Stimulated activated CD4-positive, alpha-beta T cell treated with anti-CD3 and anti-CD28 coated beads, TNF-alpha, amount 100 ng/mL, for 24 hours (primary cell): ENCODE measurements at places on chromosomes 5 and 9.

DNA sequence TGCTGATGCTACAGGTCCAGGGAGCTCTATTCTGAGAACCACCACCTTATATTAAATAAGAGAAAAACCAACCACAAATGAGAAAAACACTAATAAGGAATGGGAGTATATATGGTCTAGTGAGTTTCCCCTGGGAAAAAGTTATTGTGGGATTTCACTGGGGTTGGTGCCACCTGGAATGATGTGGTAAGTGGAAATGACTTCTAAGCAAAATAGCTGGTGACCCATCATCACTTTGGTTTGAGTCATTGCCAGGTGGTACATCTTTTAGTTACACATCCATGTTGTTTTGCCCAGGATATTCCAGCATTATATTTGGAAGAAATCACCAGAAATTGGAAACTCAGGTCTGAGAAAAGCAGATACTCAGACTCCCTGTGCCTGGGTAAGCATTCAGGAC, 437.3 kb downstream of the DTWD2 start:
- no peak for DNase-seq

DNA sequence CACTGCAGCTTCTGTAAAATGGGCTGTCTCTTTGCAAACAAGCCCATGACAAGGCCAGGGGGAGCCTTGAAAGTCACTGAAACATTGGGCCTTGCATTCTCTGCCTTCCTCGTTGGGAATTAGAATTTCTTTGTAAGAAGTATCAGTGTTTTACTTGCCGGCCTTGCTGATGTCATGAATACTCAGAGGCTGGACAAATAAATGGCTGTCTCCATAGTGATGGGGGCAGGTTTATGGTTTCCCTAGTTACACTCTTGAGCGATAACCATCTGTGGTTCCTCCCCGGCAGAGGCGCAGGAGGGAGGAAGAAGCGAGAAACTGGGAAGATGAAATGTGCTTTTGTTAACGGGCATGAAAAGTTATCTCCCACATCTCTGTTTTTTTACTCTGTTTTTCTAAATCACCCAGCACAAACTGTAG, 272.7 kb upstream of the PANK3 start:
- DNase-seq: no peak

DNA sequence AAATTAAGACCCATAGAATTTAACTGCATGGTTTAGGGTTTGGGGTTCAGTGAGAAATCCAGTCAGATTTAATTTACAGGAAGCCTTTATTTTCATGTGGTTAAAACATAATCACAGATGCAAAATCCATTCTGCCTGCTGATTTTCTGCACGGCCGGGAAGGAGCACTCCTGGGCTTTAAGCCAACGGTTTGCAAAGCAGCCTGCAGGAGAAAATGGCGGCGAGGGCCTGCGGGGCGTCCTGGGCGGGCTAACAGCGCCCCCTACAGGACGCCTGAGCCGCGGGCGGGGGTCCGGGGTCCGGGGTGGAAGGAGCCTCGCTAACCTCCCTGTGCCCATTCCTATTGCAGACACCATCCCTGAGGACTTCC, 47.6 kb downstream of the THBS4 start:
- peak; percentile 66 for DNase-seq

- DNase-seq: no peak
These were observed 33.2 kb upstream of the CSF1R start for GRCh38 chr5:150119421-150120061.

GRCh38 chr5:111427762-111428161, 84.6 kb downstream of the STARD4 start:
- DNase-seq: no peak

- no peak for DNase-seq
These were observed 269.4 kb downstream of the ZNF608 start for GRCh38 chr5:124477062-124477461.

GRCh38 chr9:116147821-116148220, 5.8 kb upstream of the PAPPA start:
- no peak for DNase-seq

GRCh38 chr5:103624675-103625074, 62.1 kb upstream of the NUDT12 start:
- no peak for DNase-seq

GRCh38 chr5:6907320-6907918, 194.2 kb downstream of the TENT4A start:
- no peak for DNase-seq

- DNase-seq: no peak
These were observed 20.2 kb upstream of the CEP78 start for GRCh38 chr9:78215706-78216105.

GRCh38 chr9:92133949-92134604, 18.9 kb upstream of the SPTLC1 start:
- DNase-seq: peak; percentile 77

DNA sequence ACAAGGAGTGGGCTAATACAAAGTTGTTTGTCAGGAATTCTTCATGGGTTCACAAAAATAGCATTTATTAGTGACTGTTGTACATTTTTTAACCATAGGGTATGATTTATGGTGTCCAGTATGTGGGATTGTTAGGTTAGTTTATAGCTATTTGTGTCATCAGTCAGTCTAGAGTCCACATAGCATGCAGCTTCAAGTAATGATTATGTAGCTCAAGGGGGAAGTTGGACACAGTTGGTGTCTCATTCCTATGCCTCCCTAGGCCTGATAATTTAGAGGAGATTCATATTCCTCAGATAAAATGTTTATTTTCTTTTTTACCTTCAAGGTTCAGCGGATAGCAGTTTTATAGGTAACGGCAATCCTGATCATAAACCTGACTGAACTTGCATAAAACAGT, 153.8 kb downstream of the OXCT1 start:
- DNase-seq: no peak

- DNase-seq: no peak
These were observed 36.2 kb downstream of the OTULIN start for GRCh38 chr5:14700478-14701436.

DNA sequence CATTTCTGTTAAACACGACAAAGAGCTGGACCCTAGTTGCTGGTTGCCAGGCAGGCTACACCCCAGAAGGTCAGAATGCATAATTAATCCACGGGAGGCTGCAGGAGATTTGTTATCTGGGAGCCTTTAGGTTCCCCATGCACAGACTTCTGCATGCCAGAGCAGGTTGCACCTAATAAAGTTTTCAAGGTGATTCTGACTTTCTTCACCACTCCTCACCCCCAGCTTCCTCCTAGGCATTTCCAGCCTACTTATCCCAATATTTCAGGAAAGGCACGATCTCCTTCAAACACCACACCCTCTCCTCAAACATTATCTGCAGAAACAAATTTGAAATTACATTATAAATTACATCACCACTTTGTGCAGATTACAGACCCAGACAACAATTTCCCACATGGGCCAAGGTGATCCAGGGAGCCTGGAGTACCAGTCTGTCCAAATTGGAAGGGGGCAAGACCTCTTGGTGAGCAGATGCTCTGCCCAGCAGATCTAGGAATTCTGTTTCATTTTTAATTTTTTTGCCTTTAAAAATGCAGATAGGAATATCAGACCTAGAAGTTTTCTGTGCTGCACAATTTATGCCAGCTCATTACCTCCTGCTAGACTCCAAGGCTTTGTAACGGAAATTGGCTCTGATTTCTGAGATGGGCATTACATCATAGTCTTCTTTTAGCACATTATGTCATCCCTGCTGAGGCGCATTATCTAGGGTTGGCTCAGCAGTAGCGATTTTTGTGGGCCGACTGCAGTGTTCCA, 363.4 kb upstream of the SLC30A5 start:
- DNase-seq: no peak

GRCh38 chr5:34524123-34524522, 132.0 kb upstream of the RAI14 start:
- DNase-seq: no peak

DNA sequence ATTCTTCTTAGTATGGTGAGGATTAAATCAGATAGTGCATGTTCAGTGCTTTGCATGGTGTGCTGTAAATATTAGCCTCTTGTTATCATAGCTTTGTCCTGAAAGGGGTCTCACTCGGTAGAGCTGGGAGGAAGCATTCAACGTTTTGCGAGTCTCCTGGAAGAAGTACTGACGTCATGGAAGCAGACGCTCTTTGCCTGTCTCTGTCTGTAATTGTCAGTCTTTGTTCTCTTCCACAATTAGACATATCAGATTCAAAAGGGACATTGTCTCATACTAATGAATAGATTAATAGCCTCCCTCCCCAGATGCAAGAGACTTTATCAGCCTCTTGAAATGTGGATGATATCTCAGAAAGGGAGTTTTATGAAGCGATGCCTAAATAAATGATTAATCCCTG, 91.8 kb upstream of the CXCL14 start:
- DNase-seq: no peak

GRCh38 chr5:137333928-137334327, 165.2 kb downstream of the SPOCK1 start:
- DNase-seq: no peak

- no peak for DNase-seq
These were observed 400.9 kb upstream of the SGCD start for GRCh38 chr5:155926031-155926430.

GRCh38 chr5:1069720-1070088, 42.2 kb downstream of the SLC12A7 start:
- DNase-seq: no peak

GRCh38 chr9:31236344-31236743, 1148.1 kb upstream of the ACO1 start:
- DNase-seq: no peak

GRCh38 chr5:131379723-131380122, 115.9 kb downstream of the CDC42SE2 start:
- peak; percentile 56 for DNase-seq

DNA sequence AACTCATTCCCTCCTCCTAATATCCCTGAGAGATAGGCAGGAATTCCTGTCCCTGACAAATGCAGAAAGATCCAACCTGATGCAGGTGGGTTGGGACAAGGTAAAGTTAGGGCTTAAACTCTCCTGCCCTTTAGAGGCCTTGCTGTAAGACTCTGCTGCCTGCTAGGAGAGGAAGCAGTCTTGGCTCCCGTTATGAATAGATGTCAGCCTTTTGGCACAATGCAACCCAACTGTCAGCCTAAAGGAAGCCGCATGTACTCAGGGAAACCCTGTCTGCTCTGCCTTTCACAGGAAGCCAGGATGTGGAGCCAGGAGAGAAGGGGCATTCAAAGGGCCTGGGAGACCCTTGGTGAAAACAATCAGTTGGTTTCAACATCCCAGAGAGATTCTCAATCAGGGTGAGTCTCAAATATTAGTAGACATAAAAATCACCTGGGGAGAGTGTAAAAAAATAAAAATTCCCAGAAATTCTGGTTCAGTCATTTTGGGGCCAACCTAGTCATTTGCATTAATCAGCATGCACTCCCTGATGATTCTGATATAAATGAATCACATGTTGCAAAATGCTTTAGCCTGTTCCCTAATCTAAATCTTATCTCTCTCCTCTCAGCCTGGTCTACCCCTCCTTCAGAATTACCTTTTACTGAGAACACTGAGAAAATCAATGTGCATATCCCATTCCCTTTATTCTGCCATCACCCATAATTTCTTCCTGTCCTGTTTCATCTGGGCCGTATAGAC, 136.2 kb upstream of the TRIM32 start:
- DNase-seq: no peak

GRCh38 chr5:14760548-14761002, 96.1 kb downstream of the OTULIN start:
- no peak for DNase-seq

DNA sequence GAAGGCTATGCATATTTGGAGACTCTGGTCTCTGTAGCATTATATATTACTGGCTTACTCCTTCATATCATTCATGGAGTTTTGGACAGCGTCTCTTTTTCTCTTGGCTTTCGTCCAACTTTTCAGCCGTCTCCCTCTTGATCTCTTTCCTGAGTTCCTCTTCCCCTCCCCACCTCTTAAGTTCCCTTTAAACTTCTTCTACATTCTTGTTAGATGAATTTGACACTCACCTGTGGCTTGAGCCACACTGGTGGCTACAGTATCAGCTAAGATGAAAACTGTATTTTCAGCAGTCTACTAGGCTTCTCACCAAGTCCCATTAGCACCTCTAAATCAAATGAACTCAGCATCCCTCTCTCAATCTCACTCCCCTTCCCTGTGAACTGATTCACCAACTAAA, 128.1 kb downstream of the STARD4 start:
- DNase-seq: no peak

DNA sequence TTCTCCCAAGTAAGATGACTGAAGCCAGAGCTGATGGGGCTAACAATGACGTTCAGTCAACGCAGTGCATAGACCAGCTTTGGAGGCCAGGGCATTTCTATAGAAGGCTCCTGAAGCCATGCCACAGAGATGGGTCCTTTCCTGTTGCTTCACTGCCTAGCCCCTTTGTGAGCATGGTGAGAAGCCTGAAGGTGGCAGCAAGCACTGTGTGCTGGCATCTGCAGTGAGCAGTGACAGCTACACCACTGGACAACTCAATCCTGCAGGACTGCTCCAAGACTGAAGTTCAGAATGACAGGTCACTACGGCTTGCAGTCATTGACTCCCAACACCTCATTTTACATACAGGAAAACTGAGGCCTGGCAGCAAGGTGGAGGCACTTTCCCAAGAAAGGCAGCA, 229.0 kb downstream of the TSSK1B start:
- DNase-seq: no peak

DNA sequence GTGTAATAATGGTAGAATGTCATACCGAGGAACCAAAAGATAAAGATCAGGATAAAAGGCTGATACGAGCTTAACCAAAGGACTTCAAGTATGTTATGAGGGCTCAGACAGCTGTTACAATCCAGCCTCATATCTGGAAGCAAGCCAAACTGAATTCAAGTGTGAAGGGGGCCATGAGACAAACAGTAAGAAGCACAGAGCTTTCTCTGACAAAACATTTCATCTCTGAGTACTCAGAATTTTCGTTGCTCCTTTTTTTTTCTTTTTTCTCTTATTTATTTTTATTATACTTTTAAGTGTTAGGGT, 52.9 kb upstream of the CD180 start:
- DNase-seq: no peak

- DNase-seq: no peak
These were observed 6.3 kb downstream of the NR4A3 start for GRCh38 chr9:99828054-99828416.

DNA sequence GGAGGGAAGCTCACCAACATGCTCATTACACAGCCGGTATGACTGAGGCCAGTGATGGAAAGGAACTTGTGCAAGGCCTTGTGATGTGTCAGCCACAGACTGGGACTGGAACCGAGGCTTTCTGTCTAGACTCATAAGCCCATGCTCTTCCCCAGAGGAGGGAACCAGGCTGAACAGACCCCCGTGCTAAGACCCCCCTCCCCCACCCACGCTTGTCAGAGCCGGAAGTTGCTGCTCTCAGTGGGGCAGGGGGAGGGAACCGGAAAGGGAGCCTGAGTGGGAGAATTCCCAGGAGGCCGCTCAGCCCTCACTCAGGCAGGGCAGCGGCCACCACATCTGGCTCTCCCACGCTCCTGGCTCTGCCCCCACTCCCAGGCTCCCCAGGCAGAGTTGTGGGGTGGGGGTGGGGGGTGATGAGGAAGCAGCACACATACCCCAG, 4.1 kb upstream of the PDGFRB start:
- DNase-seq: no peak

- no peak for DNase-seq
These were observed 40.1 kb downstream of the MLLT3 start for GRCh38 chr9:20582150-20582549.
